ENCODE measurements at places on chromosomes 4 and X. TPM values are rescaled to one million over a fixed set of nuclear protein-coding genes. Genes with fewer than 3 reads are reported as not detected.

- H3K27me3 ChIP-seq = no peaks in the 10 kb centered on the region
- H3K4me3 ChIP-seq = no peak overlapping the region
- H3K4me1 ChIP-seq = no peaks in the 10 kb centered on the region
- no peak overlapping the region for H3K27ac ChIP-seq
- H3K36me3 ChIP-seq = no peaks in the 10 kb centered on the region
- DNase-seq = no peak
Measured at GRCh38 chrX:87664381-87664780, 146.8 kb downstream of the KLHL4 start.

DNA sequence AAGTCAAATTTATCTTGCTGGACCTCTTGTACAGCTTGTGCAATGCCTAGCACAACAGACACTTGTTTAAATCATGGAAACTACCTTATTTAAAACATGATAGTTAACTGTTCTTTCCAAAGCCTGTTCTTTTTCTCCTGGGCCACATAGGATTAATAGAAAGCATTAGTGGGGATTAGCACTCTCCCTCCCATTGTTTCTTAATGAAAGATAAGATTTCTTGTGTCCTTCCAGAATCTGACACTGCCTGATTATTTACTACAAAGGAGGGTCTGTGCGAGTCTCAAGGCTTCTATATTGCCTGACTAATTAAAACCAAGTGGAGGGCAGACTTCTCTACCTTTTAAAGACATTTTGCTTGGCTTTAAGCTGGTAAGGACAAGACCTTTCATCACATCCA, 8.5 kb upstream of the ELMOD2 start:
- DNase-seq = no peak
- H3K27me3 ChIP-seq = no peaks in the 10 kb centered on the region
- H3K36me3 ChIP-seq = no peaks in the 10 kb centered on the region
- H3K27ac ChIP-seq = no peak overlapping the region
- H3K4me1 ChIP-seq = no peaks in the 10 kb centered on the region

DNA sequence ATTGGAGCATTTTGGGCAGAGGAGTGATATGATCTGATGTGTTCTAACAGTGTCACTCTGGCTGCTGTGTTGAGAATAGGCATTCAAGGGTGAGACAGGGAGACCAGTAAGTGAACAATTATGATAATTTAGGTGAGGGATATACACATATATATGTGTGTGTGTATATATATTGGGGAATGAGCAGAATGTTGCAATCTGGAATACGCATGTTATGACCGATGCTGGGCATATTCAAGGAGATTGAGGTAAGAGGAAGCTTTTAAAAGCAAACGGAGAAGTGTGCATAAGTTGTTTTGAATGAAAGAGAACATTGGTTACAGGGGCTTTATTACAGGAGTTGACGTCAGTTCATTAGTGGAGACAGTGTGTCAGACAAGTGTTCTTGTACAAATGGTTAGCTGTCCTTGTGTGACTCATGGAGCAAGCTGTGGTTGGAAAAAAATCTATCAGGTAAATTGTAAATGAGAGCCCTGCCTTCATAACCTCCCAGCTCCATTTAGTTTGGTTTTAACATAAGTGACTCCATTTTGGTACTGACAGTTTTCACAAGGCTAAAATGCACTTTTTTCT, 442.5 kb upstream of the LCORL start:
- no peaks in the 10 kb centered on the region for H3K4me1 ChIP-seq
- H3K4me3 ChIP-seq = no peak overlapping the region
- H3K36me3 ChIP-seq = no peaks in the 10 kb centered on the region
- no peak overlapping the region for H3K27ac ChIP-seq
- DNase-seq = no peak
- no peaks in the 10 kb centered on the region for H3K27me3 ChIP-seq

Gene PCDH7
- total RNA-seq = 6.4 TPM

GRCh38 chr4:111269439-111269838, 646.6 kb upstream of the PITX2 start:
- no peak for DNase-seq
- no peak overlapping the region for H3K4me3 ChIP-seq
- no peak overlapping the region for H3K27ac ChIP-seq
- H3K27me3 ChIP-seq = no peaks in the 10 kb centered on the region
- no peaks in the 10 kb centered on the region for H3K4me1 ChIP-seq

DNA sequence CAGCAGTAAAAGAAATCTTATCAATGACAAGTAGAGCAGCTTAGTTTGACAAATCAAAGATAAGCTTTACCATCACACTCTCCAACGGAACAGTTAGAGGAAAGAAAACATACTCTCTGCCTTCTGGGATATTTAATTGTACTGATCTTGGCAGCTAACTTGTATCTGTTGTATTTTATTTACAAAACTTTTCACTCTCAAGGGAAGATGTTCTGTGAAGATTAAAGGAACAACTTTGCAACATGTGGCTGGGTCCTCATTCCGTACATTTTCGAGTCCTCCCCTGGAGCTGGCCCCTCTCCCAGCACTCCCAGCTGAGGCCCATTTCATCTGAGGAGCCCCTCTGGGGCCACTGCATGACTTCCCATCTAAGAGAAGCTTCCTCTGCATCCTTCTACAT, 74.4 kb downstream of the RPS3A start:
- H3K36me3 ChIP-seq = no peaks in the 10 kb centered on the region
- H3K27me3 ChIP-seq = no peaks in the 10 kb centered on the region
- DNase-seq = peak; percentile 14
- no peak overlapping the region for H3K4me3 ChIP-seq
- no peaks in the 10 kb centered on the region for H3K4me1 ChIP-seq

Gene FRAS1
- total RNA-seq = 15.0 TPM

Gene SHROOM2
- 5.1 TPM for total RNA-seq

GRCh38 chrX:130261296-130261893, 7.3 kb downstream of the ZNF280C start:
- no peak for DNase-seq
- H3K4me1 ChIP-seq = no peaks in the 10 kb centered on the region
- no peak overlapping the region for H3K4me3 ChIP-seq

DNA sequence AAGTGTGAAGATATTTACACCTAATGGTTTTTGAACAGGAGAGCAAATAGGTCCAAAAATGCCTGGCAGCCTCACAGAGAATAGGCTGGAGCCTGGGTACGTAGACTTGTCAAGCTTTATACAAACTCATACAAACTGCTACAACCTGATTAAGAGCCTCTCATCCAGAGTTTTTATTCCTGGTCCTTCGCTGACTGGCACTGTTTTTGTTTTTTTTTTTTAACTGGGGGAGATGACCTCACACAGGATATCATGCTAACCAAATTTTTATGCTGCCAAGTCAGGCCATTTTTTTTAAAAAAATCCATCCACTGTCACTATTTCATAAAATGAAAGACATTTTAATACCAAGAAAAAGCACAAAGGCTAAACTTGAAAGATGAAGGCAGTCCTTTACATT, 1.9 kb downstream of the FAM114A1 start:
- H3K27me3 ChIP-seq = no peaks in the 10 kb centered on the region
- H3K36me3 ChIP-seq = no peaks in the 10 kb centered on the region
- H3K27ac ChIP-seq = peak overlapping the region; percentile 95
- H3K4me1 ChIP-seq = peaks cover 16% of the 10 kb centered on the region
- DNase-seq = no peak

Gene GCNA
- total RNA-seq = 0.90 TPM

- H3K4me3 ChIP-seq = no peak overlapping the region
- H3K36me3 ChIP-seq = no peaks in the 10 kb centered on the region
- no peak for DNase-seq
- no peaks in the 10 kb centered on the region for H3K27me3 ChIP-seq
Measured at GRCh38 chr4:108492816-108493595, 127.4 kb upstream of the RPL34 start.

DNA sequence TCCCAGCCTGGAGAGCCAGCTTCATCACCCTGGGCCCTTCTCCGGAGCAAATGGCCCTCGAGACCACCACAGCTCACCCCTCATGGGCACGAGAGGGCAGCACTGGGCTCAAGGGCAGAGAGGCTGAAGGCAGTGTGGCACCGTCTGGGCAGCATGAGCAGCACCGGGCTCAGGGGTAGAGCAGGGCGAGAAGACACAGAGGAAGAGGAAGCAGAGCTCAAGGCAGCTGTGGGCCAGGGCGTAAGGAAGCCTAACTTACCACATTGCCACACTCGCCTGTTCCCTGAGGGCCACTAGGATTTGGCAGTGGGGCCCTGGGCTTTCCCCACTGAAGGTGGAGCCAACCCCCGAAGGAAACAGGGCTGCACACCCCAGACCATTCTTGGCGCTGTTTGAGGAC, 15.5 kb downstream of the ZNF185 start:
- no peaks in the 10 kb centered on the region for H3K4me1 ChIP-seq
- H3K4me3 ChIP-seq = no peak overlapping the region
- H3K36me3 ChIP-seq = no peaks in the 10 kb centered on the region
- no peak overlapping the region for H3K27ac ChIP-seq

Gene USP26
- total RNA-seq = not detected

Gene SPANXA2
- not detected for total RNA-seq

Gene PRKG2
- 0.93 TPM for total RNA-seq

Gene ZNF81
- total RNA-seq = 2.1 TPM

DNA sequence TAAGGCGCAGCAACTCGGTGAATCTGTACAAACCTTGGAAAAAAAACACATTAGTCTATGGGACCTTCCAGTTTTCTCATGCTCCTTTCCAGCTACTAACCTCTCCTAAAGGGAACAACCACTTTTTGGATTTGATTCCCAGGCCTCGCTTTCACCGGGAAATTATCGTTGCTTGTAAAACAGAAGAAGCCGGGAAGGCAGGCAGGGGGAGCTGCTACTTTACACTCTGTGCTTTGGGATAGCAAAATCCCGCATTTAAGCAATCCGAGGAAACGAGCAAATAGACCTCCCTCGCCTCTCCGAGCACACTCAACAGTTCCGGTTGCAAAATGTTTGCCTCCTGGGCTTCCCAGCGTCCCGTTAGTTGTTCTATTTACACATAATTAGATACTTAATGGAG, 1.2 kb downstream of the CD38 start:
- no peaks in the 10 kb centered on the region for H3K4me1 ChIP-seq
- H3K36me3 ChIP-seq = no peaks in the 10 kb centered on the region
- no peak for DNase-seq
- no peak overlapping the region for H3K27ac ChIP-seq
- peak overlapping the region; percentile 16 for H3K4me3 ChIP-seq

Gene RGN
- total RNA-seq = 20.1 TPM

DNA sequence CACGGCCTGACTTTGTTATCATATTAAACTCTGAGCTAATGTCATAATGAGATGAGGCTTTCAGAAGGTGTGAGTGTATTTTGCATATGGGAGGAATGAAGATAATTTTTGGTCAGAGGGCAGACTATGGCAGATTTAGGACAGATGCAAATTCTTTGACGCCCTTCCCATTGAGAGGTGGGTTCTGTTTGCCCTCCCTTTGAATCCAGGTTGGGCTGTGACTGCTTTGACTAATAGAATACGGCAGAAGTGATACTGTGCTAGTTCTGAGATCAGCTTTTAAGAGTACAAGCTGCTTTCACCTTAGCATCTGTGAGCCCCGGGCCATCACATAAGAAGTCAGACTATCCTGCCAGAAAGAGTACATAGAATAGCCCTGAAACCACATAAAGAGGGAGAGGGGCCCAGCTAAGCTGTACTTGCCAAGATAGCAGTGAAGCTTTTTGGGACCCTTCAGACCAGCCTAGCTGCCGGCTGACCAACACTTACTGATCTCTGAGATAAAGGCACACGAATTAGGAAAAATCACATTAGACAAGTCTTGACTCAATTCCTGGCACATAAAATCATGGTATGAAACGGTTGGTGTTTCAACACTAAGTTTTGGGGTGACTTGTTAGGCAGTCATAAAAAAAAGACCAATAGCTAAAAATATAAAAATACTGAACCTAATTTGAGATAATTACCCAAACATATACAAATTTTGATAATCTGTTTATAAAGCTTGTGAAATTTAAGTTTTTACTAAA, 166.7 kb upstream of the SH3RF1 start:
- no peaks in the 10 kb centered on the region for H3K36me3 ChIP-seq
- H3K27ac ChIP-seq = no peak overlapping the region
- H3K4me3 ChIP-seq = no peak overlapping the region
- H3K4me1 ChIP-seq = peaks cover 21% of the 10 kb centered on the region

DNA sequence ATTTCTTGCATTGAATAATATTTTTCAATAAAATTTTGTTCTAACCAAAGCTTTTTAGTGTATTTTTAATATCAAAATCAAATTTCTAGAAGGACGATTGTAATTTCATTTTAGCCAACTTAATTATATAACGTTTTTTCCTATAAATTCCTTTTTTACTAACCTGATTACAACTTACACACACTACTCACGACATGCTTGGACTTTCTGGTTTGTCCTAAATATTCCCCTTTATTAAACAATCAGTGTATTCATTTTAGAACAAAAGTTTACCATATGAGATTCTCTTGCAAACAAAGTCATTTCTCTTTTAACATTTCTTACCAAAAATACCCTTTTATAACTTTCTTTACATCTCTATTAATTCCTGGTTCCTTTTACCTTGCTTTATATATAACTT, 173.7 kb downstream of the PWWP3B start:
- no peaks in the 10 kb centered on the region for H3K4me1 ChIP-seq
- DNase-seq = no peak
- H3K36me3 ChIP-seq = no peaks in the 10 kb centered on the region

DNA sequence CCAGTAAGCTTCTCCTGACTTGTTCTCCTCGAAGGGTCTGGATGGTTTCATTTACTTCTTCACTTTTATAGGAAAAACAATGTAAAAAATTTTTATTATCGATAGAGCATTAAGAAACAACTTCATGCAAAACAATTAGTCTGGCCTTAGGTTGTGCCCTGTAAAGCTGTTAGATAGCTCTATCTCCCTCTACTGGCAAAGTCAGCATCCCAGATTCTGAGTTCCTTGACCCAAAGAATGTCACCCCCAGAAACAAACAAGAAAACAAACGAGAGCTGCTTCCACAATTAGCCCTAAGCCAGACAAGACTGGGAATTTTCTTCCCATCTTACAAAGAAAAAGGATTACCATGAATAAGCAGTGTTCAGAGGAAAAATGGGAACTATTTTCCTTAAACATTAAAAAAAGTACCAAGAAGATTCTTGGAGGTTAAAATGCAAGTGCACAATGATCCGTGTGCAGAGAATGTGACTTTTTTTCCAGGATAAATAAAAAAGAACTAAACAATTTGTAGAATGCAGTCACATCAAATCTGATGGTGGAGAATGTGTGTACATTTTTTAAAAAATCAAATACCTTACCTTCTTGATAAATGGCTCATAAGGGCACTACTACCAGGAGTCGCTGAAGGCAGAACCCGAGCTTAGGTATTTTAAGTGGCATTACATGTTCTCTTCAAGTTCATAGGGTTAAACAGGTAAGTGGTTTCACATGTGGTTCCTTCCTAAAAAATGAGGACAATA, 293.2 kb downstream of the FBXO8 start:
- H3K36me3 ChIP-seq = no peaks in the 10 kb centered on the region
- no peak for DNase-seq
- no peak overlapping the region for H3K27ac ChIP-seq
- no peaks in the 10 kb centered on the region for H3K4me1 ChIP-seq
- H3K27me3 ChIP-seq = no peaks in the 10 kb centered on the region

DNA sequence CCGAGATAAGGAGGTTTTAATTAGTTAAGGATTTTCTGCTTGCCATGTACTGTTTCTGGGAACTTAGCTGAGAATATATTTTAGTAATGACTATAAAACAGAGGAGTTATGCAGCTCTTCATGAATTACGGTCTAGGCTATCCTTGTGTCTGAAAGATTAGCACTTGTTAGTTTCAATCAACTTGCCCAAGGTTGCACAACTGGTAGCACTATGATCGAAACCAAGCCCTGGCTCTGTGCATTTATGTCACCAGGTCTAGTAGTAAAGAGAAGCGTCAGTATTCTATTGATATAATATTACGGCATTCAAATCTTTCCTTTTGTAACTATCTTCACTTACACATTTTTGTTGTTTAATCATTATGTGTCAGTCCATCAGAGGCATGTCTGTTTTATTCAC, 176.0 kb downstream of the TLL1 start:
- H3K27ac ChIP-seq = no peak overlapping the region
- no peaks in the 10 kb centered on the region for H3K27me3 ChIP-seq
- no peak for DNase-seq
- no peaks in the 10 kb centered on the region for H3K36me3 ChIP-seq
- H3K4me1 ChIP-seq = no peaks in the 10 kb centered on the region
- H3K4me3 ChIP-seq = no peak overlapping the region

Gene PLXNB3
- total RNA-seq = 4.4 TPM
